Lung microvascular endothelial cell (primary cell): ENCODE measurements at places on chromosomes 4 and X. TPM values are rescaled to one million over a fixed set of nuclear protein-coding genes. Genes with fewer than 3 reads are reported as not detected.

The KLHL13 gene
- under 0.01 and 1.7 TPM in 2 replicates for total RNA-seq

The ITIH6 gene
- not detected in 2 replicates for total RNA-seq

DNA sequence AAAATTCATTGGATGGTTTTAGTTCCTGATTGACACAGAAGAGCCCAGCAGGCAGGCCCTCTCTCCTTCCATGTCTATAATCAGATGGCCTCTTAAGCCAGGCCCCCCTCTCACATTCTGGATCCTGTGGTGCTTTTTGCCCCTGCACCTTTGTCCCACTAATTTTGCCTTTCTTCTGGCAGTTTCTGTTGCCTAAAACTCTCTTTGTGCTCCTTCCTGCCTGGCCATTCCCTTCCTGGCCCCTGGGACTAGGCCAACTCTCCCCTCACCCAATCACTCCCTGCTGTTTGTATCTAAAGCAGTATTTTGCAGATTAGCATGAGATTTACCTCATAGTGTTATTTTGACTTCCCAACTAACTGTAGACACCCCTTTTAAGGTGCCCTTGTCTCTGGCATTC lies 42.7 kb upstream of the DDX3X start:
- no peak for DNase-seq

GRCh38 chr4:40210776-40211175 lies 13.9 kb downstream of the RHOH start:
- no peak for DNase-seq

The SLIT2 gene
- total RNA-seq: 0.40 and 0.44 TPM in 2 replicates

The FRG2 gene
- total RNA-seq: not detected in 2 replicates

GRCh38 chr4:154660052-154660451 lies 47.6 kb upstream of the FGG start:
- DNase-seq: no peak

The TMEM255A gene
- not detected in 2 replicates for total RNA-seq

GRCh38 chrX:43559644-43560043 lies 96.5 kb upstream of the MAOA start:
- DNase-seq: peak; percentile 63

- DNase-seq: no peak
These were observed 24.1 kb upstream of the MTM1 start for GRCh38 chrX:150544222-150544787.

The SEC24D gene
- total RNA-seq: 21.0 and 23.3 TPM in 2 replicates

The SULT1E1 gene
- total RNA-seq: 3.4 and 5.2 TPM in 2 replicates

DNA sequence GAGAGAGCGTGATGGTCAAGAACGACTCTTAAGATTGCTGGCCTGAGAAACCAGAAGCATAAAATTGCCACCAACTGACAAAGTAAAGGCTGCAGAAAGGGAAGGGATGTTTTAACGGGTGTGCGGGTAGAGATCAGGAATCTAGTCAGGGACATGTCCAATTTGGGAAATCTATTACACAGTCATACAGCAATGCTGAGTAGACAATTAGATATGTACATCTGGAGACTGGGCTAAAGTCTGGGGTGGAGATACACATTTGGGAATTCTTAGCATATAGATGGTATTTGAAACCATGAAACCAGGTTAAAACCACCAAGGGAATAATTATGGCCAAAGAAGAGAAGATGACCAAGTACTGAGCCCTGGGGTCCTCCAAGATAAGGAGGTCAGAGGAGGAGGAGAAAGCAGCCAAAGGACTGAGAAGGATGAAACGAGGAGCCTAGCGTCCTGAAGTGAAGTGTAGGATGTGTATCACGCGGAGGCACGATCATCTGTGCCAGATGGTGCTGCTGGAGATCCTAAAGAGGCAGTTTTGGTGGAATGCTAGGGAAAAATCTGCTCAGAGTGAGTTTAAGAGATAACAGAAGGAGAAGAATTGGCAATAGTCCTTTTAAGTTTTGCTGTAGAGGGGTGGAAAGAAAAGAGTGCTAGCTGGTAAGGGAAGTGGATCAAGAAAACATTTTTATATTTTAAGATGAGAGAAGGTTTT lies 36.5 kb downstream of the SEC24D start:
- no peak for DNase-seq

The GPR173 gene
- total RNA-seq: 0.44 and 1.4 TPM in 2 replicates

GRCh38 chr4:45284400-45285085 lies 558.2 kb upstream of the GNPDA2 start:
- DNase-seq: no peak

DNA sequence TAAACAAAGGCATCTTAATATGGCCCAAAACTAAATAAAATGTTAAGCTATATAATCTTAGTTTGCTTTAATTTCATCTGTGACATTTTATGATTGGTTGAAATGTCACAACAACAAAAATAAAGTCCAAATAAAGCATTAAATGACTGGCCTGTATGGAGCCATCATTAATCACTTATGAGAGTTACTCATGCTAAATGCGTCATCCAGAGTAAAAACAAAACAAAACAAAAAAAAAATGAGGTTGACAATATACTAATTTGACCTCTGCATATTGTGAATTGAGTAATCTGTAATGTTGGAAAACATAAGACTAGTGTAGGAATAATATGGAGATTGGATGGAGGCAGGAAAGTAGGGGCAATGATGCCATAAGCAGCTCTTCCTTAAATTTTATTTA lies 139.7 kb downstream of the MAPK10 start:
- peak; percentile 55 for DNase-seq
